M059J (cell line): ENCODE measurements at places on chromosomes 1 and 21.

DNA sequence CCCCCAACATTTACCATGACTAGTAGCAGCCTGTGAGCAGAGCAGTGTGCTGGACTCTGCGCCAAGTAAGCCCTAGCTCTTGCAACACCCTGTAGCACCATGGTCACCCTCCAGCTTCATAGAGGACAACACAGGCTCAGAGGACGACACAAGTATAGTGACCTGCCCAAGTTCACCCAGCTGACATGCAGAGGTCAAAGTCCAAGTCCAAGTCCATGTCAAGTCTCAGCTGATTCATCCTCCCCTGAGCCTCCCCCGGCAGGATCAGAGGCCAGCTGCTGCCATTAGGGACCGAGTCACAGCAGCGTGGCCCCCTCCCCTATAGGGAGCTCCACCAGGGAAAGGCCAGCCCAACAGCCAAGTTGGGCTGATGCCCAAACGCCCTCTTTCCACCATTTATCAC is 15.9 kb downstream of the SDC3 start:
- no peak for DNase-seq

GRCh38 chr1:92951141-92951582 is 10.1 kb downstream of the DIPK1A start:
- DNase-seq, result peak; percentile 89

DNA sequence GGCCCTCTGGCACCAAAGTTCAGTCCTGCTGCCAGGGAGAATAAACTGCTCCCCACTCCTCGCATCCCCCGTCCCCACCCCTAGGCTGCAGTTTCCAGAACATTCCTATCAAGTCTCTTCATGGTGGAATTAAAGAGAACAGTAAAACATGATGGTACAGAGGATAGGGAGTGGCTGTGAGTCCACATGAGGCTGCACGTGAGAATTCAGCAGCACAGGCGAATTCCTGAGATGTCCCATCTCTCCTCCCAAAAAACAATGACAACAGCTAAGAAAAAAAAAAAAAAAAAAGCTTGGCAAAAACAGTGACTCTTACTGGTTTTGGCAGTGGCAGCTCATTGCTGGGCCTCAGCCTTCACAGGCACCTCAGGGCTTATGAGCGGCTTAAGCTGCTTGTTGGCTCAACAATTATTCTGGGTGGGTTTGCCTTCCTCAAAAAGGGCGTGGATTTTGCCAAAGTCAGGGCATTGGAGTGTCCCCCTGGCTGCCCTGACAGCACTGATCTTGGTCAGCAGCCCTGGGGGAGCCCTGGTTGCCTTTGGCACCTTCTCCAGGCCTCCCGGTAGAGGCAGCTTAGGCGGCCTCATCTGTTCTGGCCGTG is 5.7 kb upstream of the IFFO2 start:
- no peak for DNase-seq

DNA sequence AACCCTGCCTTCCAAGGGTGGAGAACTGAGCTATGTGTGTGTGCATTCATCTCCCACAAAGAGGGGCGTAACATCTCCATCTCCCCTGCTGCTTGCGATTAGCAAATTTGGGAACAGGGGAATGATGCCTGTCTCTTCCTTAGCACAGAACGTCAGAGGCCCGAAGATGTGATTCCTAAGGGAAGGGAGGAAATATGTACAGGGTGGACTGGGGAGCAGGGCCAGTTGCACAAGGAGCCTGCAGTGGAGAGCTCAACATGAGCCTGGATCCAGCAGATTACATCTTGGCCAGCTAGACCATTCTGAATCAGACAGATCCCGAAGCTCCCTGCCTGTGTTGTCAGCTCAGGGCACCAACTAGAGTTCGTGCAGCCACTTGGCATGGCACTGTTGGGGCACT is 118.1 kb downstream of the NGF start:
- no peak for DNase-seq

DNA sequence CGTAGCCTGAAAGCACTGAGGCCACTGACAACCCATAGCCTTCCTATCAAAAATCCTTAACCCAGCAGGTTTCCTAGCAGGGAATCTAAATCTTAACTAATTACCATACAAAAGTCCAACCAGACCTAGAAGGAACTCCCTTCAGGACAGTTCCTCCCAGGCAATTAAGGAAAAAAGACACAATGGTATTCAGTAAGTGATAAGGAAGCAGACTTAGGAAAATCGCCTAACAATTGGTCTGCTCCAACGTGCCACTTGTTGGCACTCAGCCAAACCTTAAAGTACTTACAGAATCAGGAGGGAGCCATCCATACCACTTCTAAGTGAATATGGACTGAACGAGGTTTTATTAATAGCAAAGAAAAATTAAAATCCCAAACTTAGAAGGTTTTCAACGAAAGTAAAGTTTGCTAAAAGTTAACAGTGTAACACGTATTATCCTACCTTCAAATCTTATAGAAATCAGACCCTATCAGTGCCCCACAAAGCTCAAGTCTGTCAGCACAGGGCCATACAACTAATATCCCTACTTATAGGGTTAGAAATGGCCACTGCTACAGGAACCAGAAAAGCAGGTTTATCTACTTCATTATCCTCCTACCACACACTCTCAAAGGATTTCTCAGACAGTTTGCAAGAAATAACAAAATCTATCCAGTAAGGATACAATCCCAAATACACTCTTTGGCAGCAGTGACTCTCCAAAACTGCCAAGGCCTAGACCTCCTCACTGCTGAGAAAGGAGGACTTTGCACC is 29.0 kb downstream of the SPATA6 start:
- DNase-seq, result peak; percentile 1

DNA sequence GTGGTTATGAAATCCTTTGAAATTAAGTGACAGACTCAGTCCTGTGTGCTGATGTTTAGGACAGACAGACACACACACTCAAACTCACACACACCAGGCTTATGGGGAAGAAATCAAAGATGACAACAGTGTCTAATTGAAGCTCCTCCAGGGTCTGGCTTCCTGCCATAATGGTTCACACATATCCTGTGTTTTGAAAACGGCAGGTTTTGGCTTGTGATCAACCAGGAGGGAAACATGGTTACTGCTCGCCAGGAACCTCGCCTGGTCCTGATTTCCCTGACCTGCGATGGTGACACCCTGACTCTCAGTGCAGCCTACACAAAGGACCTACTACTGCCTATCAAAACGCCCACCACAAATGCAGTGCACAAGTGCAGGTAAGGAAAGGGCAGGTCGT is 4.6 kb downstream of the MTARC1 start:
- peak; percentile 49 for DNase-seq

- peak; percentile 54 for DNase-seq
Measured at GRCh38 chr1:183630748-183631147, 4.8 kb downstream of the ARPC5 start.

- no peak for DNase-seq
Measured at GRCh38 chr1:53616927-53617326, 122.0 kb downstream of the GLIS1 start.

GRCh38 chr1:226986496-226987178 is 46.5 kb downstream of the COQ8A start:
- DNase-seq, result no peak

GRCh38 chr1:239224100-239224499 is 162.3 kb upstream of the CHRM3 start:
- no peak for DNase-seq

- DNase-seq, result no peak
Measured at GRCh38 chr1:92838519-92838918, 6.7 kb downstream of the RPL5 start.

- no peak for DNase-seq
Measured at GRCh38 chr1:53296117-53296749, 31.6 kb downstream of the LRP8 start.

- DNase-seq, result no peak
Measured at GRCh38 chr1:22071511-22071910, 19.0 kb downstream of the CDC42 start.

DNA sequence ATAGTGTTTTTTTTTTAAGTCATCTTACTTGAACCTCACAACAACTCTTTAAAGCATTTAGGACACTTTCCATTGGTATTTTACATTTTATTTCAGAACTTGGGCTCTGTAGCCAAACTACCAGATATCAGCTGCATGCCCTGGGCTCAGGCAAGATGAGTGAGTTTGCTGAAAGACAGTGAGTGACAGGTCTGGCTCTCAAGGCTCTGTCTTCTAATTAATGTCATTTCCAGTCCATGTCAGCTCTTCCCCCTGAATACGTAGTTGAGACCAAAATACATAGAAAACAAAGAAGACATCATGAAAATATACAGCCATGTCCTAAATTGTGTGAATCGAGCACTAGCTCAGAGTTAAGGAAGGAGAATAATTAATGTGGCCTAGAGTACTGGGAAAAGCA is 39.7 kb downstream of the PRRX1 start:
- no peak for DNase-seq

GRCh38 chr21:45286671-45287437 is 841 bp downstream of the POFUT2 start:
- no peak for DNase-seq

DNA sequence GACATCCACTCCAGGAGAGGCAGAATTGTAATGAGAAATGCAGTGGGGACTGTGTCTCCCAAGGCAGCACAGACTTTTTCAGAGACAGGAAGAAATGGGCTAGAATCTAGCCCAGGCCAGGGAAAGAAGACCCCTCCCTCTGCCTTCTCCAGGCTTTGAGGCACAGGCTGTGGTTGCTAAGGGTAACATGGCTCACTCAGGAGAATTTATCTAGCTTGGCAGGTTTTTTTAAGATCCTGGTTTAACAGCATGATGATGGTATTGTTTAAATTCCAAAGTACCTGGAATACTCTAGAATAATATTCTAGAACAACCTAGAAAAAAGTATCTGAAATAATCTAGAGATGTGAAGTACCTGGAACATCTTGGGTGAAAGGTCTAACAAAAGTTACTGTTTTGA is 125.6 kb downstream of the URB2 start:
- no peak for DNase-seq

- DNase-seq, result no peak
Measured at GRCh38 chr1:41539999-41540398, 55.5 kb upstream of the EDN2 start.

DNA sequence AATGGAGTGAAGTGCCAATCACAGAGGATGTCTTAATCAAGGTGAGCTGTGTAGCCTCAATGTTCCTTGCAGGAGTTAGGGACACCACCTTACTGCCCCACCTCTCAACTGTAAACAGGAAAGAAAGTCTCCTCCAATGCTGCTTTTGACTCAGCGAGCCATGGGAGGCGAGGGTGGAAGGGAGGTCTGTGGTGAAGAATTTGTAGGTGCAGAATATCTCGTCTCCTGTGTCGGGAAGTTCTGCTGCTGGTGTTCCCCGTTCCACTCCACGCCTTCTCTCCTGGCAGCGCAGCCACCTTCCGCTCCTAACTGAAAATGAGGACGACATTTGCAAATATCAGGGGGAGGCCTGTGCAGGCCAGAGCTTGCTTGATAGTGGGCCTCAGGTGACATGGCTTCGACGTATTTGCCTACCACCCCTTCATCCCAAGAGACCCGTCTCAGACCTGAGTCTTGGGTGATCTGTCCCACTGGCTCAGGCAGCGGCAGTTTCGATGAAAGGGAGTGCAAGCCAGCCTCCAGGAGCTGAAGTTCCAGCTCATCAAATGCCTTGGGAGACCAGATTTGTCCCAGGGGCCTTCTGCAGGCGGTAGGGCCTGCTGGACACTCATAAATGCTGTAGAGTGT is 368.3 kb upstream of the C1orf174 start:
- DNase-seq, result no peak

DNA sequence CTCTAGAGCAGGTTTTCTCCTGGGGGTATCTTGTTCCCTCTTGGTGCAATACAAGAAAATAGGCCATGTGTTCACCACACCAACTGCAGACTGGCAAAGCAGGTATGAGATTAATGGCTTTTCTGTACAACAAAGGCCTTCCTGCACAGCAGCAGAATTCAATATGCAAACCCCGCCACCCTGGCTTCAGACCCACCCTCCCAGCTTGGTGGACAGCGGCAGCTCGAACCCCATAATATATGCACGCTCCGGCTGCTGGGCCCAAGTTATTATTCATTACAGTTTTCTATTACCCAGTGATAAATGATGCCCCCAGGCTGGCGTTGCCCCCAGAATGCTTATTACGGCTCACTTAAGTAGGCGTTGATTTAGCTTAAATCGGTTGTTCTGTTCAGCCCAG is 144.2 kb downstream of the RRAGC start:
- no peak for DNase-seq

DNA sequence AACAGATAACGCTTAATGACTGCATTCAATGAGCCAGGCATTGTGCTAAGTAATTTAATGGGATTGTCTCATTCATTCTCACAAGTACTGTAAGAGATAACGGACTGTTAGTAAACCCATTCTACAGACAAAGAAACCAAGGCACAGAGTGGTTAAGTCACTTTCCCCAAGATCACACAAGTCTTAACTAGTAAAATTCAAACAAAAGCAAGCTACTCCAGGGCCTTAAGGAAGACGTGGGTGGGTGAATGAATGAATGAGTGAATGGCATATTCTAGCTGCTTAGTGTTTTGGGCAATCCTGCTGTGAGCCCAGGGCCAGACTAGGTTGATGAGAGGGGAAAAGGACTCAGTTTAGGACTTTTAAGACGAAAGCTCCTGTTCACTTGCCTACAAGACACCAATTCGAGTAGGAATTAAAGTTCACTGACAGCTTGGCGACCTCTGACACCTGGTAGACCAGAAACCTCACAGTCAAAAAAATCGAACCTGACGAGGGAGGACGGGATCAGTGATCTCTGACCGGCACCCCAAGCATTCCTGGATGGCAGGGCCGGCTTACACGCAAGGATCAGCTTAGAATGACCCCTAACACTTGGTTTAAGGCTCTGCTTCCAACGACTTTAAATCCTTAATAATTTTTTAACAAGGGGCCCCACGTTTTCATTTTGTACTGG is 557 bp downstream of the EMC1 start:
- peak; percentile 24 for DNase-seq

DNA sequence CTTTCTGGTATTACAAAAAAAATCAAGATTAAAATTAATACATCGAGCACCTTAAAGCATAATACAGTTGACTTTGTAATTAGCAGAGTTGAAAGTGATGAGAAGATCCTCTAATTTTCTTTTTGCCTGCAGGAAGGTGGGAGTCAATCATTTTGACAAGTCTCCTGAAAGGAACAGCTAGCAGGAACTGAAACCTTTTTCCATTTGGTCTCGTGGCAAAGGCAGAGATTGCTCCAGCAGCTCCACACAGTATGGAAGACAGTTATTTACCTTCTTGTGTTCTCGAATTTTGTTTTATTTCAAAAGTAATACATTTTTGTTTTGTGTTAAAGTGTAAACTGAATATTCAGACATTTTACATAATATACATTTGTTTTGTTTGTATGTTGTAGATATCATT is 7.7 kb downstream of the S100PBP start:
- DNase-seq, result no peak

GRCh38 chr1:107536266-107536665 is 395.4 kb downstream of the NTNG1 start:
- peak; percentile 57 for DNase-seq
